ENCODE measurements at places on chromosomes 7 and 10.

GRCh38 chr10:112721080-112721698 lies 228.9 kb upstream of the TCF7L2 start:
- no peak for DNase-seq

DNA sequence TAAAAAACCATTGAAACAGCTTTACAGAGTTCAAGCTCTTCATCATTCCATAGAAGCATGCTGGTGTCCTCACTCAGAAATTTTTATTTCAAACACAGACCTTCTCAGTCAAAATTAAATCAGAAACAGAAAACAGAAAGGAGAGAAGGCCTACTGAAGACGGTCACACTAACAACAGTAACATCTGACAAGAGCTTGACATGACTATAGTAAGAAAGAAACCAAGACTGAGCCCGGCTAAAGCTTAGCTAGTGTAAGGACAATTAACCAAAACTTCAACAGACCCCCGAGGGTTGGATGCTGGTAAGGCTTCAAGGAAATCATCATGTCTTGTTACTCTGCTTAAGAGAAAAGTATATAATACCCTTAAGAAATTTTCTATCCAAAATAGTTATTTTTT lies 38.6 kb downstream of the MTPN start:
- no peak for DNase-seq

DNA sequence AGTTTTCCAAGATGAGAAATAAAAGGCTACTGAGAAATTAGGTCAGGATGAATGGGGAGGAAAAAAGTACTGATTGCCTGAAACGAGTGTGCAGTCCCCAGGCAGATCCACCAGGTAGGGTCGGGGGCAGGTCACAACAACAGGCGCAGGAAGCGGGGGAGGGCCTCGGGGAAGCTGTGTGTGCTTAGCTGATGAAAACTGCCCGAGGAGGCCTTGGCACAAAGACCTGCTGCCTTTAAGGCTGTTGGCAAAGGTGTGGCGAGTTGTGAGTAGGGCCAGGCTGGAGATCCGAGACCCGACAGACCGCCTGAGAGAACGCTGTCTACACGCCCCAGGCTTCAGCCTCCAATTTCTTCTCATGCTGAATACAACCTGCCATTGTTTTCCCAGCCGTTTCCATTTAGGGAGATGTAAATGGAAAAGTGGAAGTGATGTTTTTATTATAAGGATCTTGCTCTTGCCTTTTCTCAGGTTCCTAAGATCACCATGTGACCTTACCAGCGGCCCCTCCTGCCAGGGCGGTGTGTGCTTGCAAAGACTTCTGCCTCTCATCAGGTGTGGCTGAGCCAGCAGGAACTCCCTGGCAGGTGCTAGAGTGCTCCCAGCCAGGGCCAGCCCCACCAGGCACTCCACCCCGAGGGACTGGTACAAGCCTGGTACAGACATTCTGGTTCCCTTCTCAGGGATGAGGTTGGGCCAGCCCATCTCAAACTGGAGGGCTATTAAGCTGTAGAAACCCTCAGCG lies 60.8 kb downstream of the DLG5 start:
- DNase-seq: no peak

GRCh38 chr7:50333221-50333651 lies 28.7 kb downstream of the IKZF1 start:
- no peak for DNase-seq

GRCh38 chr7:25454020-25454419 lies 225.7 kb upstream of the NPVF start:
- DNase-seq: no peak

DNA sequence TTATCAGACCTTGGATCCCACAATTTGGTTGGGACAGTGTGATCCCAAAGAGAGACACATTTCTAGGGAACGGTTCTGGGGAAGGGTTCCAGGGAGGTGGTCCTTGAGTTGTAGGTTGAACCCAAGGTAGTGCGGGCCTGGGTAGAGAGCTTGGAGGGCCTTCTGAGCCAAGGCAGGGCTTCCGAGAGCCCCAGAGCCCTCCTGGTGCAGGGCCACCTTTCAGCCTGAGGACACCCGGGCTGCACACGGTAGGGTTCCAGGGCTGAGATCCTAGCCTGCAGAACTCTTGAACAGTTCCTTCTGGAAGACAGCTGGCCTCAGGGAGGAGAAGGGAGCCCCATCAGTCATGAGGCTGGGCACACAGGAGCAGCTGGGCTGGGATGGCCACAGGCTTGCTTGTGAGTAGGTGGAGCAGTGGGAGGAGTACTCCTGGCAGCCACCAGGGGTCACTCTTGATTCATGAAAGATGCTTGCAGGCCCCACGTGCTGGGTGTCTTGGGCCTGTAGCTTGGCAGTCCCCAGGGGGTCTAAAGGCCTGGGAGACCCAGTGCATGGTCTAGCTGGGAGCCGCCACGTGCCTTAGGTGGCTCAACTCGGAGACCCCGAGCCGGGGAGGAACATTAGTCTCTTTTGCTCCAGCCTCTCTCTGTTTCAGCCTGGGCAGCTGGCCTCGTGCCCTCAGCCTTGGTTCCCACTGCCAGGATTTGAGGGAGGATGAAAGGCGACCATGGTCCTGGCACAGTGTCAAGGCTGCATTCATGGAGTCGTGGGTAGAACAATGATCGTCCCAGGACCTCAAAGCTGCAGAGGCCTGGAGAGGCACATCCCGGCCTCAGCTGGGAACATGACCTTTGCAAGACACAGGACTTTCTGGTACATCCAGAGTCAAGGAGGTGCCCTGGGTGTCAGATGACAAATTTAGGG lies 381.6 kb downstream of the TYW1 start:
- DNase-seq: peak; percentile 64
